ENCODE measurements at places on chromosomes 3 and 15. TPM values are rescaled to one million over a fixed set of nuclear protein-coding genes. Genes with fewer than 3 reads are reported as not detected.

Gene RASL12
- total RNA-seq, result 31.1 TPM

Gene SCG3
- not detected for total RNA-seq

Gene TGM4
- total RNA-seq, result not detected

Gene P3H2
- total RNA-seq, result 22.8 TPM

Gene CD80
- total RNA-seq, result 0.60 TPM

DNA sequence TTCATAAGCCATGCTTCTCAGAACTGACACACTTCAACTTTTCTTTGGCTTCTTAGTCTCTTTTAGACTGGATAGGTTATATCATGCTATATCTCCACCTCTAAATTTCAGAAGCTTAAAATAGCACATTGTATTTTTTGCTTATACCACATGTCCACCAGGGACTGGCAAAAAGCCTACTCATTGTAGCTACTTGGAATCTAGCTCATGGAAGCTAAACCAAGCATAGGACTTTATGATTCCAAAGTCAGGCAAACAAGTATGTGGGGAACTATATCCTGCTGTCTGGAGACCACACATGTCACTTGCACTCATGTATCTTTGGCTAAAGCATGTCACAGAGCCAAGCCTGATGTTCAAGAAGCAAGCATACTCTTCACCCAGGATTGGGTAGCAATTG lies 245.0 kb upstream of the RASGRP1 start:
- no peak overlapping the region for H3K4me3 ChIP-seq
- DNase-seq, result no peak
- H3K4me1 ChIP-seq, result no peaks in the 10 kb centered on the region
- no peaks in the 10 kb centered on the region for H3K27me3 ChIP-seq

GRCh38 chr15:59794229-59794886 lies 105.2 kb upstream of the BNIP2 start:
- no peak for DNase-seq
- H3K27me3 ChIP-seq, result no peaks in the 10 kb centered on the region
- no peak overlapping the region for H3K4me3 ChIP-seq

DNA sequence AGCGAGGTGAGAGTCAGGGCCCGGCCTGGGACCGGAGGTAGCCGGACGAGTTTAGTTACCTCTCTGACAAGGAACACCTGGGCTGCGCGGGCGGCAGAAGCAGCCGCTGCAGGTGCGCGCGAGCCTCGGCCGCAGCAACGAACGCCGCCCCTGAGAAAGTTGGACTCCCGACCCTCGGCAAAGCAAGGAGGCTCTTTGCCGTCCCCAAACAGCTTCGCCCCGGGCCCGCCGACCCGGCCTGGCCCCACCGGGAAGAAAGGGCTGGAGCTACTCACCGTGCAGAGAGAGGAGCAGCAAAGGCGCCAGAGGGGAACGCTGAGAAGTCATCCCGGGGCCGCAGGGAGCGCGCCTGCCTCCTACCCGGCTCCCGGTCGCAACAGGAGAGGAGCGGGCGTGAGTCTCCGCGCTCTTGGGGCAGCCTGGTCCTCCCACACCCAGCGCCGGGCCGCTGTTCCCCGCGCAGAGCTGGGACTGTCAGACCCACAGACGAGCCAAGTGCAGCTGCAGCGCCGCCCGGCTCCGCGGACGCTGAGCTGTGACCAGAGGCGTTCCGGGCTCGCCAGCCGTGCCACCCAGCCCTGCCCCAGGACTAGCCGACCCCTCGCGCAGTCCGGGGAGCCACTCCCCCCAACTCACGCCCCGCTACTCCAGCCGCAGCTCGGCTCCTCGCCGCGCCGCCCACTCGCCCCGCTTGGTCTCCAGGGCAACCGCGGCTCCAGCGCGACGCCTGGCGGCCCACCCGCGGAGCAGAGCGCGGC lies at the start of gene IGSF11:
Gene IGSF11 (minus strand): TSS at position 591 of the 758 bp plus-strand sequence. CDS start 264 bp downstream, at position 327.
- peaks cover 4% of the 10 kb centered on the region for H3K4me1 ChIP-seq
- peak within 1 kb of the TSS; percentile 79 for H3K27ac ChIP-seq
- H3K4me3 ChIP-seq, result peak within 1 kb of the TSS; percentile 58
- DNase-seq, result peak; percentile 87
- no peaks in the 10 kb centered on the region for H3K36me3 ChIP-seq

DNA sequence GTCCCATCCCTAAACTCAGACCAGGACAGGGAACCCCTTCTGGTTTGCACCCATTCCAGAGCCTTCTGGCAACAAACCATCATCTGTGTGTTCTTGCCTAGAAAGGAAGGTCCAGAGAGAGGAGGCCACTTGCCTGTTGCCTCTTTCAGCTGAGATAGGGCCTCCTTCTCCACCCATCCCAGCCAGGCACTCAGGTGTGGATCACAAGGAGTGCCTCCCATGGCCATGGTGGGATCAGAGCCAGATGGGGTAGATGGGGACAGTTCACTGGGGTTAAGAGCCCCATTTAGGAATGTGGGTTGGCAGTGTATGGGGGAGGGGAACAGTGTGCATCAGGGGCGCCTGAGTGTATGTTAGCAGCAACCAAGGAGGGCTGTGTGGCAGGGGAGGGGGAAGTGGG lies 8.9 kb upstream of the CTDSPL start:
- peaks cover 2% of the 10 kb centered on the region for H3K4me1 ChIP-seq
- no peak overlapping the region for H3K27ac ChIP-seq
- H3K4me3 ChIP-seq, result no peak overlapping the region
- no peak for DNase-seq
- H3K36me3 ChIP-seq, result no peaks in the 10 kb centered on the region
- no peaks in the 10 kb centered on the region for H3K27me3 ChIP-seq

DNA sequence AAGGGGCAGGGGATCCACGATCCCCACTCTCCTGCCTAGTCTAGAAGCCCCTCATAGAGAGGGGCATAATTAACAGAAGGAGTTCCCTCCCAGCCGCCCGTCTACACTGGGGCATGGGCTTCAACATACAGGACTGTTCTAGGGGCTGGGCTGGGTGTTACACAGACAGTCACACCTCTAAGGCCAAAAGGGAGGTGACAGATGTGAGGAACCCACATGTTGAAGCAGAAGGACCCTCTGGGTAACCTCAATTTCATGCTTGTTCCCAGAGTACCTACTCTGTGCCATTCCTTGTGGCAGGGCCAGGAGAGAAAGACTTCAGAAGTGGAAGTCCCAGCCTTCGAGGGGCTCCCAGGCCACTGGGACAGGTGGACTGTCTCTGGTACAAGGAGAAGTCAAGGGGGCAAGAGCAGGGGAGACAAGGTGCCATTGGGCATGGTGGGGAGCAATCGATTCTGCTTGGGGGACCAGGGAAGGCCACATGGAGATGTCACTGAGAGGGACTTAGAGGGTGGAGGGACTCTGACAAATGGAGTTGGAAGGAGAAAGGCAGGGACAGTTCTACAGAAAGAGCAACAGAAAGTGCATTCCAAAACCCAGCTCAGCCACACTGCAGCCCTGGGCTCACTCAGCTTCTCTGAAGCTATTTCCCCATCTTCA lies 71.3 kb downstream of the CPN2 start:
- H3K4me1 ChIP-seq, result peaks cover 30% of the 10 kb centered on the region
- no peak overlapping the region for H3K4me3 ChIP-seq
- DNase-seq, result no peak

GRCh38 chr3:109369510-109369909 lies 32.2 kb upstream of the DPPA4 start:
- H3K27ac ChIP-seq, result no peak overlapping the region
- DNase-seq, result no peak
- H3K27me3 ChIP-seq, result no peaks in the 10 kb centered on the region
- H3K4me3 ChIP-seq, result no peak overlapping the region
- H3K4me1 ChIP-seq, result no peaks in the 10 kb centered on the region
- H3K36me3 ChIP-seq, result no peaks in the 10 kb centered on the region

- no peak for DNase-seq
- H3K4me1 ChIP-seq, result no peaks in the 10 kb centered on the region
- no peak overlapping the region for H3K4me3 ChIP-seq
- H3K27ac ChIP-seq, result no peak overlapping the region
These were observed 27.6 kb downstream of the RUBCN start for GRCh38 chr3:197709135-197709534.

DNA sequence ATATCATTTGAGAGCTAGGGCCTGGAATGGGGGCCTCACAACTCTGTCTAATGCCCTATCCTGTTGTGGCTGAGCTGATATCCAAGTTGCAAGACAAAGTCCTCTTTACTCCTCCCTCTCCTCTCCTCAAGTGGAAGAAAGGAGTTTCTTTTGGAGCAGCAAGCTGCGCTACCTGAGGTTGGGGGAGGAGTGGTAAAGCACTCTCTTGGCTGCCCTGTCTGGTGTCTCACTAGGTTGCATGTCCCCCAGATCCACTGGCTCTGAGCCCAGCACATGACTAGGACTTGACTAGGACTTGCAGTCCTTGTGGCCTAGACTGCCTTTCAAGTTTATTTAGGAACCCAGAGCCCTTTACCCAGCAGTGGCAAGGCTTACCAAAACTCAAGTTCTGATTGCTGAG lies 141.1 kb upstream of the SETMAR start:
- no peak overlapping the region for H3K4me3 ChIP-seq
- no peaks in the 10 kb centered on the region for H3K4me1 ChIP-seq
- no peak overlapping the region for H3K27ac ChIP-seq

All from ovary (tissue), 10 donors.